ENCODE measurements at places on chromosomes 5 and 9.

DNA sequence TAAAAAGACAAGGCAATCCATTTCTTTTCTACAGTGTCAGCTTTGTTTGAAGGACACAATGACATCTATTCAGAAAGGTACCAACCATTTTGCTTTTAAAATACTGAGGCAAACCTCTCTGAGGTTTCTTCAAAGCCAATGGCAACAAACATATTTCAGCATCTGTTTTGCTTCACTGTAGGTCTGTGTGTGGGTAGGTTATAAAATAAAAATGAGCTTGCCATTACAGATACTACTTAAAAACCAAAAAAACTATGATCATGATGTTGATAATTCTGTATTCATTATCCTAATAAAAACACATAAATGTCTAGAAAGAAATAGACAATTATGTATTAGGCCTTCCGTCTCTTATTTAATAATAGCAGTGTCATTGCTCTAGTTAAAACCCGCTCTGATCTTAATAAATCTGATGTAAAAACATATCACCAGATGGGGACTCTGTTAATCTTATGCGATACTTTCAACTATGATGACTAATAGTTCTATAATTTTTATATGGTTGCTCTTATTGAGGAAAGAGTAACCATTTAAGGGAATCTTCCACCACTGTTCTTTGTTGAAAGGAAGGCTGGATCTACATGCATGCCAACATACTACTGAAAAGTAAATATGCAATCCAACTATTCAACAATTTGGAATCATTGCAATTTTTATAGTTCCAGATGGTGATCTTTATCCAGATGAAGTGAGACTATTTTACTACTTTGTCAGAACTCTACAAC is 647.2 kb downstream of the PDE4D start:
- DNase-seq: no peak

- DNase-seq: no peak
Observed at GRCh38 chr9:36893911-36894310, 140.2 kb downstream of the PAX5 start.

- no peak for DNase-seq
Observed at GRCh38 chr9:126049896-126050604, 276.6 kb upstream of the MVB12B start.

- DNase-seq: no peak
Observed at GRCh38 chr9:127380479-127380878, 16.5 kb upstream of the SLC2A8 start.

DNA sequence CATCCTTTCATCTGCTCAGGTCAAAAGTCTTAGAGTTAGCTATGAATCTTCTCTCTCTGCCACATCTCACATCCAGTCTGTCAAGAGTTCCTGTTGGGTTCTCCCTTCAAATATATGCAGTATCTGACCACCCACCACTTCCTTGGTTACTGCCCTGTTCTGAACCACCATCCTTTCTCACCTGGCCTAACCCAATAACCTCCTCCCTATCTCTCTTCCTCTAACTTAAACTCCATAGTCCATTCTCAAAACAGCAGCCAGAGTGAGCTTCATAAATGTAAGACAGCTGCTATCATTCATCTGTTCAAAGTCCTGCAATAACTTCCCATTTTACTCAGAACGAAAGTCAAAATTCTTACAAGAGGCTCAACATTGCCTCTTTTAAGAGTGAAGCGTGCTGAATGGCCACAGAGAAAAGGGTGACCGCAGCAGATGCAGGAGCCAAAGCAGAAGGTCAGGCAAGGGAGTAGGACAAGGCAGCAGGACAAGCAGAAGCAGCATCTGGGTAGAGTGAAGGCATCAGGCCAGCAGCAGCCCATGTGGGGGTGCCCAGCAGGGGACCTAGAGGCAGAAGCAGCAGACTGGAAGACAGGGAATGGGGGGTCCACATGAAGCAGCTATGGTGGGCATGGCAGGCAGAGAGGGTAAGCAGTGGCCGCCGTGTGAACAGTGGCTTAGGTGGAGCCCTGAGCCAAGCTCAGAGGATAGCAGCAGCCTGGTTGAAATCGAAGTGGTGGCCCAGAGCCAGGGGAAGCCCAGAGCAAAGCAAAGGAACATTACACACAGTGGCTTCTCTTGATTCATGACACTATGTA is 39.3 kb upstream of the CDC42SE2 start:
- DNase-seq: no peak

GRCh38 chr5:139705191-139705590 is 57.0 kb downstream of the CXXC5 start:
- no peak for DNase-seq

DNA sequence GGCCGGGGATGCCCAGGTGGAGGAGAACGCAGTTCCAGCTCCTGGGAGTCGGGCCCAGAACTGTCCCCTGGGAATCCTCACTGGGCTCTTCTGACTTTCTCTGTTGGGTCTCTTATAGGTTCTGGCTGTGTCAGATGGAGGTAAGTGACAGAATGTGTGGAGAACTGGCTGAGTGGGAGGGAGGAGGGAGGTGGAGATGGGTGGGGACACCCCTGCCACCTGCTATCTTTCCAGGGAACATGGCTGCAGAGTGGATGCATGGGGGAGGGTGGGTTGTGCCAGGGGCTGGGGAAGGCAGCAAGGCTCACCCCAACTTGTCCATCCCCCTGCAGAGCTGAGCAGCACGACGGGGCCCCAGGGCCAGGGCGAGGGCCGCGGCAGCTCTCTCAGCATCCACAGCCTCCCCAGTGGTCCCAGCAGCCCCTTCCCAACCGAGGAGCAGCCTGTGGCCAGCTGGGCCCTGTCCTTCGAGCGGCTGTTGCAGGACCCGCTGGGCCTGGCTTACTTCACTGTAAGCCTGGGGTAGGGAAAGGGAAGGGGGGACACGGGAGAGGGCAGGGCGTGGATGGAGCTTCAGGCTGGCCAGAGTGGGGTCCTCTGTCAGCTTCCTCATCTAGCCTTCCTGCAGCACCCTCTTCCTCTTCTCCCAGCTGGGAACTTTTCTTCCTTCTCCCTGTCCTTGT is 8.3 kb downstream of the RGS14 start:
- DNase-seq: no peak

- no peak for DNase-seq
Observed at GRCh38 chr5:150612405-150612804, 28.1 kb upstream of the SYNPO start.

DNA sequence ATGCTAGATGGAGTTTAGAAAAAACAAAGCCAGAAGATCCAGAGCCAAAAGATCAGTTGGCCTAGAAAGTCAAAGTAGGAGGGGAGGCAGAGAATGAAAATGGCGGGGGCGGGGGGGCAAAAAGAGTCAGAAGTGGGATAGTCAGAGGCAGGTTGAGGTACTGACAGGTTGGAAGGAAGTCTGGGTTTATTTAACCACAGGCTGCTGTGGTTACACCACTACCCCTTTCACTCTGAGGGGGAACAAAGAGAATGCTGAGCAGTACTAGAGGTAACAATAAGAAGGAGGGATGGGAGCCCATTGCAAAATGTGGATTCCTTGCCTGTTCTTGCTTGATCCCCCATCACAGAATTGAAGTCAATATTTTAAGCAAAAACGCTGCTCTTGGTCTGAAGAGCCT is 111.8 kb downstream of the CAVIN4 start:
- DNase-seq: no peak

GRCh38 chr9:111891910-111892499 is 4.6 kb upstream of the UGCG start:
- no peak for DNase-seq

GRCh38 chr5:126363658-126364057 is 59.6 kb upstream of the GRAMD2B start:
- DNase-seq: no peak

GRCh38 chr5:125083981-125084380 is 337.5 kb upstream of the ZNF608 start:
- no peak for DNase-seq

DNA sequence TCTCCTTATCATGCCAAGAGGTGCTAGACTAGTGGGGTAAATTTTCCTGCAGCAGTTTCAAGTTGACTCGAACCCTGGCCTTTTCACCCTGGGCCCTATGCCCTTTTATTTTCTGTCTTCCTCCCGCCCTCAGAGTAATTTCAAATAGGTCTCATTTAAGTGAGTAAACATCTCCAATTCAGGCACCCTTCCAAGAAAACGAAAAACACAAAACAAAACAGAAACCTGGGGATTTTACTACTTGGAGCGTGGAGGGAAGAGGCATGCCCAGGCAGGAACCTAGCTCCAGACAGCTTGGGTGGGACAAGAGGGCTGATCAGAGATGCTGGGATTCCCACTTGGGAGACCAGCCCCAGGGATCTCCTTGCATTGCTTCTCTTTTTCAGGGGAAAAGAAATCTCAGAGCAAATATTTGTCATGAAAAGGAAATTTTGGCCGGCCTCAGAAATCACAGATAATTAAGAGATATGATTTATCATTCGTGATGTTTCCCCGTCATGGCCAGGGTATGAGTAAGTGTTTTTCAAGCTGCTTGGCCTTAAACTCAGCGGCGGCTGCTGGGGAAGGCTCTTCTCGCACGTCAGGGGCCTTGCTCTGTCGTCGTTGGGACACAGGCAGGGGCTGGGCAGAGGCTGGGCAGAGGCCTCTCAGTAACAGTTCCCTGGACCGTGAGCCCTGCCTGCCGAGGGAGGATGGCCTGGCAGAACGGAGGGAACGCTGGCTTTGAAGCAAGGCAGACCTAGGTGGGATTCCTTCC is 248.6 kb upstream of the KLF4 start:
- DNase-seq: no peak

GRCh38 chr9:99114049-99114440 is 9.1 kb downstream of the TGFBR1 start:
- no peak for DNase-seq

- no peak for DNase-seq
Observed at GRCh38 chr5:1034421-1034905, 25.9 kb downstream of the NKD2 start.

- no peak for DNase-seq
Observed at GRCh38 chr9:137301081-137301947, 757 bp downstream of the NRARP start.

- DNase-seq: no peak
Observed at GRCh38 chr5:154039458-154039829, 677 bp downstream of the MFAP3 start.

DNA sequence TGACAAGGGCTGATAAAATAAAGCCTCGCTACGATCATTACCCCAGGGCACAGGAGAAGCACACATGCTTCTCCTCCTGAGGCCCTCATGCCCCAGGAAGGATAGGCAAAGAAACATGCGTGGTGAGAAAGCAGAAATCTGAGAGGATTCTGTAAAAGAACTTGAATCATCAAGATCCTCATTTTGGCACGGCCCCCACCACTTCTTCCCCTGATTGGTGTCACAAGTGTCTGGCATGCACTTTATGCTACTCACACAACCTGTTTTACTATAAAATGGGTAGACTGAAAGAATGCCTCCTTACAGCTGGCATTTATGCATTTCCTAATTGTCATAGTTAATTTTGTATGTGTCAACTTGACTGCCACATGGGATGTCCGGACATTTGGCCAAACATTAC is 32.1 kb downstream of the PCA3 start:
- no peak for DNase-seq

DNA sequence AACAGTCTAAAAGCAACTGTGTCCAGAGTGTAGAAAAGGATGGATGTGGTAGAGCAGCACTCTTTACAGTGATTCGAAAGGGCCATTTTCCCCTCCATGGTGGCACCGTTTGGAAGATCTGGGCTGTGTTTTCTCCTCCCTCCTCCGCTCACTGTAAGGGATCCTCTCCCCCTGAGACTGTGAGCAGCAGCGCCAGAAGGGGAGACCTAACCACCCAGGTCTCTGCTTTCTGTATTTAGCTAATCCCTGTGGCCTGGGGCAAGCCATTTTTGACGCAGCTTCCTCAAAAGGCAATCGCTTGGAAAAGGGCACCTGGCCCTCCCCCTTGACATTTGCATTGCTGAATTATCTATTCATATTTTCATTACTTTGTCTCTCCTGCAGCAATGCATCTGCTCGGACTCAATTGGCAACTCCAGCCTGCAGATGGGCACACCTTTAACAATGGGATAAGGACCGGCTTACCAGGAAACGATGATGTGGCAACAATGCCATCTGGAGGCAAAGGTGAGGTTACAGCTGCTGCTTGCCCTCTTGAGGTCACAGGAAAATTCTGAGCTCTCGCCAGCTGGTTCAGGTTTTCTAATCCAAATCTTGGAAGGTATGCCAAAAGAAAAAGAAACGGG is 244.3 kb upstream of the WWC1 start:
- DNase-seq: no peak

DNA sequence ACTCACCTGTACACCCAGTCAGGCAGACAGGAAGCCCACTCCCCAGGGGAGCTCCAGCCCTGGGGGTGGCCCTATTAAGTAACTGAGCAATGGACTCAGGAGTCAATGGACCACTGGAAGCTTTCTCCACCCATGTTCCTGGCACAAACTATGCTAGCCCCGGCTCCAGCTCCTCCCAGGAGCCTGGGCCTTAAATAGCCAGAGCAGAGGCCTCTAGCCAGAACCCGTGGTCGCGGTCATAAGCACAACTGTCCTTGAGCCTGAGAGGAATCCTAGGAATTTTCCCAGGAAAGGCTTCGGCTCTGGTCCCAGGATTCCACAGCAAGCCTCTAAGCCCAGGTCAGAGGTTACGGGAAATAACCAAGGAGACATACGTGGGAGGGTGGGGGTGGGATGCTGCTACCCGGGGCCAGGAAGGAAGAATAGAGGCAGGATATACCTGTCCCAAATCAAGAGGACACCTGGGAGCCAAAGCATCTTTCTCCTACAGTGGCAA is 5.5 kb downstream of the SEPTIN8 start:
- DNase-seq: no peak

GRCh38 chr5:138083702-138084101 is at the start of gene WNT8A:
Gene WNT8A, plus strand, starts transcription at chr5:138084033. Its CDS starts 95 bp downstream, at chr5:138084128.
- no peak for DNase-seq

DNA sequence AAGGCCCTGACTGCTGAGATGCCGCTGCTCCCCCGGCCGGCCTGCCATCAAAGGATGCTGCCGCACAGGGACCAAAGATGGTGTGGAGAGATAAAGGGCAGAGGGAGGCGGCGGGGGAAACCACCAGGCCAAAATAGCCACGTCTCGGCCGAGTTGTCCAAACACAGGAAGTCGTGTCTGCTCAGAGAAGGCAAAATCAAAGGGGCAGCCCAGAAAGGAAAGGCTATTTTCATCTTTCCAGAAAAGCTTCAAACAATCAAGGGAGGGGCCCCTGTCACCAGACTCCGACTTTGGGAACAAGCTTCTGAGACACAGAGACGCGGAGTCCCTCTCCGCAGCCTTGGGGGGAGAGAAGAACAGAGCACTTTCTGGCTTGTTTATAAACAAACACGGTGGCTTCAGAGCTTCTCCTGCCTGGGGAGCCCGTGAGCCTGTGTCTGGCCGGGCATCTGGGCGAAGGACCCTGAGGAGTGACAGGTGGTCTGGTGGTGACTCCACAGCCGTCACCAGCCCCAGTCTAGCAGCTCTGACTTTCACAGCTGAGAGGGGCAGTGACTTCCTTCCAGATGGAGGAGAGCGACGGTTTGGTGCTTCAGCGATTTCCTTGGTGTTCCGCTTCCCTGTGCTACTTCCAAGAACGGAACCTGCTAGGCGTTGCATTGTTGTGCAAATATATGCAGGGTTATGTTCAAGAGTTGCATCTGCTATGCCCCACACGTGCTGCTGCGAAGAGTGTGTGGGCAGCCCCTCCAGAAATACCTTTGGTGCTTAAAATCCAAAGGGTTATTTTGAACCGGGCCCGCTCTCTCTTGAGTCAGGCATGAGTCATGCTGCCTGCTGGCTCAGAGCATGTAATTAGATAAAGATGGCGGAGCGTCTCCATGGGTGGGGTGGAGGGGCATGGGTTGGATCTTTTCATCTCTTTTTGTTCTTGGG is 24.0 kb downstream of the ADAMTSL2 start:
- no peak for DNase-seq
